ENCODE measurements at places on chromosomes 4 and X.

DNA sequence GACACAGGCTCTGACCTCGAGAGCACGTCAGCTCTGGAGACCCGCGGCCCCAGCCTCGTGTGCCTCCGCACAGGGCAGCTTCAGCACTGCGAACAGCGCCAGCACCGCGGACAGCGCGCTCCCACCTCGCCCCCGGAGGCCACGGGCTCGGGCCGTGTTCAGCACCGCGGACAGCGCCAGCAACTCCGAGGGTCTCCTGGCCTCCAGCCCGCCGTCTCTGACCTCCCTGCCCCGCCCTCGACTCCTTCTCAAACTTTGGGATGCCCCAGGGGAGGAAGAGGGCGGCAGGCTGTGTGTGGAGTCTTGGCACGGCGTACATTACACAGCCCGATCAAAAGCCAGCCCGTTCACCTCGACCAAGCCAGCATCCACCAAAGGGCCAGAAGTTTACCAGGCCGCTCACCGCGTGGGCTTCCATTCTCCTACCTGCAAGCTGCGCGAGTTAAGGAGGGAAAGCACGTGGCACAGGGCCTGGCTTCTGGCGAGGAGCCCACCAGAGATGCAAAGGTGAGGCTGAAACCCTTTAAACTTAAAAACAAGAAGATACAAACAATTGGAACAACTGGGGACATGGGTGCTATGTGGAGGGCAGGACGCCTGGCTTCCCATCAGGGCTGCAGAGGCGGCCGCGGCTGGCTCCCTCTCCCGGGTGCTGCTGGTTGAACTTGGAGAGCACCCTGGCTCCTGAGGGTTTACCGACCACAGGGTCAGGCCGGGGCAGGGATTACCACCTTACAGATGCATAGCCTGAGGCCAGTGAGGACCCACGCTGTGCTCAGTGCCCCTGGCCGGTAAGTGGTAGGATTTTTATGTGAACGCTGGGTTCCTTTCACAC lies 4.5 kb upstream of the NKX1-1 start:
- peak; percentile 76 for DNase-seq

- no peak for DNase-seq
These were observed 47.9 kb upstream of the RBPJ start for GRCh38 chr4:26272654-26273615.

DNA sequence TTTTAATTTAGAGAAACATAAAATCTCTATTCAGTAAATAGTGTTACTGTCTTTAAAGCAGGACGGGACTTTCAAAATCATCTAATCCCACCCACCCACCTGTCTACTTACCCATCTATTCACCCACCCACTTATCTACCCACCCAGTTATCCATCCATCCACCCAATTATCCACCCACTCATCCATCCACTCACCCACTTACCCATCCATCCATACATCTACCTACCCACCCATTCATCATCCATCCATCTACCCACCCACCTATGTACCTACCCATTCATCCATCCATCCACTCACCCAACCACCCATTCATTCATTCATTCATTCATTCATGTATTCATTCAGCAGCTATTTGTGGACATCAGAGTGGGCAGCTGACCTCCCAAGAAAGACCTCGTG lies 30.6 kb downstream of the MAN2B2 start:
- no peak for DNase-seq

- no peak for DNase-seq
These were observed 287.1 kb upstream of the ADGRL3 start for GRCh38 chr4:60913002-60913401.

GRCh38 chrX:37894725-37895124 lies 47.4 kb upstream of the DYNLT3 start:
- DNase-seq: no peak

DNA sequence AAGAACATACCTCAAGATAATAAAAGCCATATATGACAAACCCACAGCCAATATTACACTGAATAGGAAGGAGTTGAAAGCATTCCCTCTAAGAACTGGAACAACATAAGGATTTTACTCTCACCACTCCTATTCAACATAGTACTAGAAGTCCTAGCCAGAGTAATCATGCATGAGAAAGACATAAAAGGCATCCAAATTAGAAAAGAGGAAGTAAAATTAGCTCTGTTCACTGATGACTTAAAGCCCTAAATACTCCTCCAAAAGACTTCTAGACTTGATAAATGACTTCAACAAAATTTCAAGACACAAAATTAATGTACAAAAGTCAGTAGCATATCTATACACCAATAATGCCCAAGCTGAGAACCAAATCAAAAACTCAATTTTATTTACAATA lies 235.7 kb downstream of the NKX6-1 start:
- no peak for DNase-seq

DNA sequence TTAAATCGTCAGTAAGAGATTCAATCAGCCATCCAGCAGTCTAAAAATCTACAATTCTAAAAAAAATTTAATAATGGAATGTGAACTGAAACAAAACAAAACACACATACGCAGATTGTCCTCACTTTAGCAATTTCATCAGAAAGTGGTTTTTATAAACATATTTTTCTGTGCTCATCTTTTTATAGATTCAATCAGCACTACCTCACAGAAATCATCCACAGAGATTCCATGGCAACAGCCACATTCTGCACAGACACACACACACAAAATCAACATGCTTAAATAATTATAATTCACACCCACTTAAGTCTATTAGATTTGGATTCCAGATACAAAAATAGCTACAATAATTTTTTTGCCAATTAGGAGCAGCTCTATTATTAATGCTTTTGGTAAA lies 149.0 kb upstream of the KCNIP4 start:
- DNase-seq: no peak

GRCh38 chr4:124343661-124344171 lies 368.8 kb downstream of the ANKRD50 start:
- no peak for DNase-seq

GRCh38 chr4:130197946-130198345 lies 1102.0 kb downstream of the C4orf33 start:
- no peak for DNase-seq

- no peak for DNase-seq
These were observed 314.2 kb downstream of the C4orf33 start for GRCh38 chr4:129410115-129410514.

DNA sequence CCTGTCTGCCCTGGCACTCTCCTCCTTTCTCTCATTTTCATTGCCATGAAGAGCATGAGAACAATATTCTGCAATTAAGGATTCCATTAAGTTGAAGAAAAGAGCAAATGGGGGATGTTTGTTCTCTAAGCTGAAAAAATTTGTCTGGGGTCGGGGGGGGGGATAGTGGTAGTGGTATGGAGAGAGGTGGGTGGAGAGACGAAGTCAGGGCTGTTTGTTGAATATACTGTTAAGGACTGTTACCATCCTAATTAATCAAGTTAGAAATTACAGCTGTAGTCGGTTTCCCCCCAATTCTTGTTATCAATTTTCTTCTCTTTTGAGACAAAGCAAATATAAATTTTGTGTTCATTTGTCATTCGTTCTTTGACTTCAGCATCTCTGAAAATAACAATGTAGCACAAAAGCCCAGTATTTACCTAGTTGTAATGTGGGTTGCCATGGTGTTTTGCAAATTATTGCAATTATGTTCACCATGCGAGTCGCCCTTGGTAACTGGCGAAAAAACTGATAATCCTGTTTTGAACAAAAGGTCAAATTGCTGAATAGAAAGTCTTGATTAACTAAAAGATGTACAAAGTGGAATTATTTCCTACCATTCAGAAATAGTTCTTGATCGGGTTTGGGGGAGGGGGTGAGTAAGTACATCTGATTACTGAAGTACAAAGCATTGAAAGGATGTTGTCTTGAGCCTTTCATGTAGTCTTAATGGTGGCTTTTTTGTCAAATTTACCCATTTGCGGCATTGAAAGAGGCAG lies 139.1 kb downstream of the ARX start:
- no peak for DNase-seq

DNA sequence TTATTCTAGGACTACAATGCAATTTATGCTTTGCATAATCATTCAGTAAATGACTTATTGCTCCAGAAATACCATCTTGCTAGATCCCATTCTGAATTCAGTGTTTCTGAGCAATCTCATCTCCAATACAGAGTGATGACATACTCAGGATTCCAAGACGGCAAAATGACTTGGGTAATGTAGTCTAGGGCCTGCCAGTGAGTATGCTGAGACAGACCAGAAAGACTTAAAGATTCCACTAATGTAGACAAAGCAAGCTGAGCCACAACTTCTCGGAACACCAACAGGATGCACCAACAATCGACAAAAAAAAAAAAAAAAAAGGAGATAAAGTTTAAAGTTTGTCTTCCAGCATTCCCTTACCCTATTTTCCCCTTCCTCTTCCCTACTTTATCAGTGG lies 919 bp upstream of the SEC24B start:
- DNase-seq: no peak

Data from NT2/D1 (cell line).